Activated T-cell treated with anti-CD3 and anti-CD28 coated beads, Interleukin-2, amount 50 U/mL, for 72 hours (primary cell): ENCODE measurements at places on chromosomes 5 and 9.

- no peak for DNase-seq
Observed at GRCh38 chr9:82410866-82411265, 422.3 kb downstream of the SPATA31D1 start.

GRCh38 chr5:106825374-106825773 is 845.4 kb downstream of the EFNA5 start:
- DNase-seq = no peak

DNA sequence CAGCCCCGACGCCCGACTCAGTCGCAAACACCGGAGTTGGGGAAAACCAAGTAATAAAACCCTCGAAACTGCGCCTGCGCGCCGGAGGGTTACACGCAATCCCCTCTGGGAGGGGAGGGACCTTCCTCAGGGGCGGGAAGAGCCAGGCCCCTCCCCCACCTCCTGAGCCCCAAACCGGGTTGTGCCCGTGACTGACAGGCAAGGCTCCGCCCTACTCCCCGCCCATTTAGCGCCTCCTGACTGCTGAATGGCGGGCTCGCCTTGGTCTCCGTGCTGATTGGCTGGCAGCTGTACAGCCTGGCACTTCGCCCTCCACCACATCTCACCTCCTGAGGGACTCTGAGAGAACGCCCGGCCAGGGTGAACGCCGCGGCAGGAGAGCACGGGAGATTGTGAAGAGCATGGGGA is at the start of gene PRDM9:
Gene PRDM9 (plus strand): TSS at position 332 of the 408 bp plus-strand sequence. CDS start 1,425 bp downstream, outside the sequence.
- DNase-seq = peak; percentile 34

- DNase-seq = no peak
Observed at GRCh38 chr9:97310023-97310422, 2.6 kb downstream of the CCDC180 start.

DNA sequence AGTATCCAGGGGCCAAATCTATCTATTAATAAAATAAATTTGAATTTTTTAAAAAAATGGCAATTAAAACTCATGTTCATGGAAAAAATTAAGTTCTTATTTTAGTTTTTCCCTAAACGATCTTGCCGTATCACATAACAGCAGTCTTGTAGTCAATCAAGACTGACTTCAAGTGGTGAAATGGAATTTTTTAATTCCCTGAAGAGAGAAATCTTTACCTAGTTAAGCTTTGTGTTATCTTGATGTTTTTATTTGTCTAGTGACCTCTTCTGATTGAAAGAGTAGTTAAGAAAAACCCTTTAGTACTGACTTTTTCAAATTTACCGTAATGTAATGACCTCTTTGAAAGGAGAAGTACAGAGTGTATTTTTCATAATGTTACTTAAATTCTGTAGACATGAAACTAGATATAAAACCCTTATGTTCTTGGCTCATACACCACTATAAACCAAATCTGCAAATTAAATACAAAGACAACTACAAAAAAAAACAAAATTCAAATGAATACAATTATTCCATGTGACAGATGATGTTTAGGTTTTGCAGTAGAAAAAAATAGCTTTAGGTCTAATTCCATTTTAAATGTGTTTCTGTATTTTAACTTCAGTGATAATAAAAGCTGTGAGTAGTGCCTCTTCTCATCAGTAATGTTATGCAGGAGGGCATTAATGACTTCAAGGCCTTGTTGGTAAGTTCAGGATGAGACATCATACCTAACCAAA is 19.8 kb downstream of the TGFBR1 start:
- no peak for DNase-seq

GRCh38 chr5:76165711-76166374 is 82.7 kb downstream of the SV2C start:
- DNase-seq = no peak

- no peak for DNase-seq
Observed at GRCh38 chr9:73845954-73846690, 651.0 kb upstream of the RORB start.

DNA sequence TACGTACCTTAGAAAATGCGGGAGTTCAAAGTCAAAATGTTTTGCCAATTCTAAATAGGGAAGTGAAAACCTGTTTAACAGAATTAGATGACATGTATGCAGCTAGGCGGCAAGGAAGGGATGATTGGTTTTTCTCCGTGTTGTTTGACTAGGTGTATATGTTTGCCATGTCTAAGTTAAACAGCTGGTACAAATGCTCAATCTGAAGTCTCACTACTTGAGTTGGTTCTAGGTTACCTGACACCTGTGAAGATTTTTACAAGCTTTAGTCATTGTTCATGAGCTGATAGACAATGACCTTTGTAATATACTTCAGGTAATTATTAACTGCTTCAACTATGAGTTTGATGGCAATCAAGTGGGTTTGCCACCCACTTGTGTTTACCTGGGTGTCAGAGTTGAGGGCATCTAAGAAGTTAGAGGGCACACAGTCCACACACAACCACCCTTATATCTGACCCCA is 74.3 kb downstream of the SLC44A1 start:
- no peak for DNase-seq

DNA sequence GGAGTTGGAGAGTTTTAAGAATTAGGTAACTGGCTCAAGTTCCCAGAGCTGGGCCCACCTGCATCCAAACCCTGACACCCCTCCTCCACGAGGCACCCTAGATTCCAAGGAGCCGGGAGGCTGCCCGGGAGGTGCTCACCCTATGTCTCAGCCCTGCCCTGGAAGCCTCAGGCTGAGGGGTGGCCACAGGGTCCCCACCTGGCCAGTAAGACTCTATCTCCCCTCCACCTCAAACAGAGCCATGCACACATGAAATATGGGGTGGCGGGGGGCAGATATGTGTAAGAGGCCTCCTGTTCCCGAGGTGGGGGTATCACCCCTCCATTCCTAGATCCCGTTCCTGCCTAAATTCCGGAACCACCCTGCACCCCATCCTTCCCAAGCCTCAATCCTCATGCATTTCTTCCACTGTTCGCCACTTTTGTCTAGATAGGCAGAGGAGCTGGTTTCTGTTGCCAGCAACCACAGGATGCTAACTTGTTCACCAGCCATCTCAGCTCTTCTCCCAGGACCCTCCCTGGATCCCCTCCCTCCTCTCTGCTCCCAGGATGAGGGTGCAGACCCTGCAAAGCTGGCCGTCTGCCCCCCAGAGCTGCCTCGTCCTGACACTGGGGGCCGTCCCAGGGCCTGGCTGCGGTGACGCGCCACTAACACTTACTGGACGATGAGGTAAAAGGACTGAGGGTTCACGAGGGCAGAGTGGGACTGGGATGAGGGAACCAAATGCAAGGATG is 44.1 kb downstream of the COL23A1 start:
- DNase-seq = no peak

- no peak for DNase-seq
Observed at GRCh38 chr5:158268286-158268685, 409.3 kb upstream of the CLINT1 start.

DNA sequence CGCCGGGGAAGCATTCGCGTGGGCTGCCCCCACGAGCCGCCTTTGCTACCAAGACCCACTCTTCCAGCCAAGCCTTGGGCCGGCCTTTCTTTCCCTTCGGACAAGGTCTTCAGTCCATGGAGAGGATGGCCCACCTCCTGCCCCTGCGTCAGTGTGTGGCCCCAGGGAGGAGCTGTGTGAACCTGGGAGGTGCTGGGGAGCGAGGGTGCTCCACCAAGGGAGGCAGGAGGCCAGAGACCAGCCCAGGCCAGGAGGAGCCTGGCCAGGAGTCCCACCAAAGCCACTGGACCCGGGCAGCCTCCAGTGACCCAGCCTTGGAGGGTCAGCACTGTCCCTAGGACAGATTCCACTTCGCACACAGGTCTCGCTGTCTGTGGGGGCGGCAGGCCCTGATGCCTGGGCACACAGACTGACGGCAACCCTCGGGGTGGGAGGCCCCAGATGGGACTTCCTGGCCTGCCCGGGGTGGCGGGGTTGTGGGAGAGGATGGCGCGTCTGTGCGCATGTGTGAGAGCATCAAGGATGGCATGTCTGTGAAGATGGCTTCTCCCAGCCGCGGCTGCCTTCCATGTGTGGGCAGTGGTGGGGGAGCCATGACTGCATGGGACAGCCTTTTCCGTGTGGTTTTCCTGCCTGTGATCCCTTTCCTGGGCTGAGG is 113.3 kb upstream of the LPCAT1 start:
- DNase-seq = no peak

DNA sequence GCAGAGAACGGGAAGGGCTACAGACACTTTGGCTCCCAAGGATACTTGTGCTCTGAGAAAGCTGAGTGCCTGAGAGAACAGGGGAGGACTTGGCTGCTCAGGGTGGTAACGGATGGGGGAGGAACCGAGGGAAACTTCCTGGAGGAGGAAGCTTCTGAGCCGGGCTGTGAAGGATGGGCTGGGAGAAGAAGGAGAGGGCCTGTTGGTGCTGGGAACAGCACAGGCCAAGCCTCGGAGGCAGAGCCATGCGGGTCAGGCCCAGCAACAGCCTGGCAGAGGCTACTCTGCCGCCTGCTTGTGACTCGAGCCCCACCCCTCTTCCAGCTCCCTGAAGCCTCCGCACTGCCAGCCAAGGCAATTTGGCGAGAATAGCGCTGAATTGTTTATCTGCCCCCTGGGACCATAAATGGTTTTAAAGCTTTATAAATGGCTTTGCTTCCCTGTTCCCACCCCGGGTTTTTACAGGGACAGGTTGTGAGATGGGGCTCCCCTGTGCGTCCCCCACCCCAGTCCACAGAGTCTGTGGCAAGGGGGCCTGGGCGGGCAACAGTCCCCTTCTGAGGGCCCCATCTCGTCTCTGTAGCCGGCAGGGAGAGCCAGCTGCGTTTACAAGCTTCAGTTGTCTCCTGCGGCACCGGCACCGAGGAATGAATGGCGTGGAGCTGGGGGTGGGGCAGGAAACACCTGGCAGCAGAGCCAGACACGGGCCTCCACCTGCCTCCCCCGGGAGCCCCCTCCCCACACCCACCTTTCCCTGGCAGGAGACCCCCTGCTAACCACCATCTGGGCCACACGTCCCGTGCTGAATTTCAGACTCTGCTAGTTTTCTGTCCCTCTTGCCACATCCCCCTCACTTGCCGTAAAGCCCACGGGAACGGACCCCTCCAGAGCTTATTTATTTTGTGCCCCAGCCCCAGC is 24.4 kb downstream of the FAM163B start:
- no peak for DNase-seq

GRCh38 chr9:70566751-70567150 is 152.3 kb upstream of the KLF9 start:
- DNase-seq = peak; percentile 10

- DNase-seq = no peak
Observed at GRCh38 chr9:33300546-33300945, 10.2 kb downstream of the NFX1 start.

- no peak for DNase-seq
Observed at GRCh38 chr5:160477266-160477970, 55.8 kb downstream of the PTTG1 start.

DNA sequence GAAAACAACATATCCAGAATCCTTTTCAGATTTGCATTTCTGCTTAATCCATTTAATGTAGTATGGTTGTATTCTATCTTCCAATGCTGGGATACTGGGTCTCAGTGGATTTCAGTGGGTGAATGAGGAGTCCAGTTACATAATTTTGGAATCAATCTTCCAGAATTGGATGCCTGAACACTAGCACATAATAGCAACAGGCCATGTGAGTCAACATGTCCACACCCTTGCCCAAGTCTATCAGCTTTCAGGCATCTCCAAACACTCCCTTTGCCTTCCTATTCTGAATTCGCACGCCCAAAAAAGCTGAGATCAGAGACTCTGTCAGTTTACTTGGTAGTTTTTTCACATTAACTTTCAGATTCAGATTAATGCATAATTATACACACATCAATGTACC is 202.6 kb downstream of the TSSK1B start:
- no peak for DNase-seq

- no peak for DNase-seq
Observed at GRCh38 chr9:81861644-81862043, 66.6 kb upstream of the SPATA31D4 start.

DNA sequence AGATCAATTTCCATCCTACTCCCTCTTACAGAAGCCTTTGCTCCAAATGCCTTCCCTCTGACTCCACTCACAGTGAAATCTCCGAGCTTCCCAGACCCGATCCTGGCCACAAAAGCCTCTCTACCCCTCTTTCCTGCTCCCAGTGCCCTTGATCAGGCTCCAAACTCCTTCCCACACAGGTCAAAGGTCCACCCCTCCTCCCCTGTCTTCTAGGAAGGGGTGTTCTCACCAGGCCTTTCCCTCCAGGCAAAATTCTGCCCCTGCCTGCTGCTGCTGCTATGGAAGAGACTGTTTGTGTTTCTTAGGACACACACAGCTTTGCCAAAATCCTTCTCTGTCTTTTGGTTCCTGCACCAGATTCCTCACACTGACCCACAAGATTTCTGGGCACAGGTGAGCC is 85.8 kb upstream of the ALDH1A1 start:
- no peak for DNase-seq

- DNase-seq = no peak
Observed at GRCh38 chr5:33166522-33166921, 274.2 kb upstream of the TARS1 start.

- no peak for DNase-seq
Observed at GRCh38 chr5:153903321-153903720, 135.4 kb downstream of the FAM114A2 start.

DNA sequence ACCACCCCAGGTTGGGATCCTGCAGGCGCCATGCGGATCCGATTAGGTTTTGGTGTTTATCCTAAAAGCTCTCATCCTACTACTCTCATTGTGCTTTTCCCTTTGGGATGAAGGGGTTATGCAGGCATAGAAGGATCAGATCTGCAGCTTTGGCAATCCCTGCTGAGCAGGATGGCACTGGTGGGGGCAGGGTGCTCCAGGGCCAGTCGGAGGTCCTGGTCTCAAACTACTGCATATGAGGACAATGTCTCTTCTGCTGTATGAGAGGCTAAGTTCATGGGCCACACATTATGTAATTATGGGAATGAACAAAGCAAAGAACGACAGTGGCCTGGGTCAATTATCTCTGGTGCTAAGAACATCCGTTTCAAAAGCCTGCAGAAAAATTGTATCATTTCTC is 334.2 kb downstream of the IRX1 start:
- no peak for DNase-seq

GRCh38 chr9:16687678-16688369 is 182.6 kb downstream of the BNC2 start:
- no peak for DNase-seq

DNA sequence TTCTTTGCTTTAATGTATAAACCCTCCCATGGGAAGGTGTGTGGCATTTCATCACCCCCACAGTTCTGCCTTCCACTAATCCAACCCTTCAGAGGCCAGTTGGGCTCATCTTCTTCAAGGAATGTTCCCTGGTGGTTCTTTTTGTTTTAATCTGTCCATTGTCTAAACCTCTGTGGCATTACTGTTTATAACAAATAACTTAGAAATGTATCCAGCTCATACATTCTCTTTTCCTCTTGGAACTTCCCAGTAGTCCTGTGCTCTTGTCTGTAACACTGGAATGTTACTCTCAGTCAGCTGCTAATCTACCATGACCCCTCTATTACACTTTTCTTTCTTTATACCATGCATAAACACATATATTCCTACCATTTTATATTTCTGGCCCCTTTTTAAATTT is 213.5 kb upstream of the TARS1 start:
- no peak for DNase-seq

- DNase-seq = no peak
Observed at GRCh38 chr9:108225149-108225800, 630.5 kb downstream of the ACTL7B start.
